ENCODE measurements at places on chromosomes 11 and 22.

DNA sequence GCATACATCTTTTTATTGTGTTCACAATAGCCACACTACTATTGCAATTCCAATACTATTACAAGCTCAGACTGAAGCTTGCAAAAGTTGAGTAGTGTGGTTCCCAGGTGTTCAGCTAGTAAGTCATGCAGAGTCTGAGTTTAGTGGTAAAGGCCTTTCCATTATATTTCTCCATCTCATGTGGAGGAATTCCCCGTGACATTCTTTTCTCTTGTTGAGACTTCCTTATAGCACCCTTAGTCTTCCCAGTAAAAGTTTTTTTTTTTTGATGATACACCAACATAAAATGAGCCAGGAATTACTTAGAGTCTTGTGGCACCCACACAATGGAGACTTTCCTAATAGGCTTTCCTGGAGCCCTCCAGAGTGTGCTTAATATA lies 110.8 kb downstream of the UVRAG start:
- no peak for ATAC-seq

GRCh38 chr22:41021613-41022454 lies 70.6 kb upstream of the EP300 start:
- peak; percentile 80 for ATAC-seq

DNA sequence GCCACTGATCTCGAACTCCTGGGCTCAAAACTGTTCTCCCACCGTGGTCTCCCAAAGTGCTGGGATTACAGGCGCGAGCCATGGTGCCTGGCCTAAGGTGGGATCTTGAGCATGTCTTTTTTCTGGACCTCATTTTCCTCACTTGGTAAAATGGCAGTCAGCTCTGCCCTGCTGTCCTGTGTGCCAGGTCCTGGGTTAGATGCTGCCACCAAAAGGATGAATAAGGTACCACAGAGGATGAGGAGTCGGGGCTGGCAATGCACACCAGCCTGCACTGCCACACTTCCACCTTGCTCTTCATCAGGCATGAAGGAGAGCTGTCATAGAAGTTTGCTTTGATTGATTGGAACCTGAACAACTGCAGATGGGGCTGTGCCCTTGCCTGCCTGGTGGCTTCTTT lies 32.3 kb downstream of the ACO2 start:
- peak; percentile 67 for ATAC-seq

DNA sequence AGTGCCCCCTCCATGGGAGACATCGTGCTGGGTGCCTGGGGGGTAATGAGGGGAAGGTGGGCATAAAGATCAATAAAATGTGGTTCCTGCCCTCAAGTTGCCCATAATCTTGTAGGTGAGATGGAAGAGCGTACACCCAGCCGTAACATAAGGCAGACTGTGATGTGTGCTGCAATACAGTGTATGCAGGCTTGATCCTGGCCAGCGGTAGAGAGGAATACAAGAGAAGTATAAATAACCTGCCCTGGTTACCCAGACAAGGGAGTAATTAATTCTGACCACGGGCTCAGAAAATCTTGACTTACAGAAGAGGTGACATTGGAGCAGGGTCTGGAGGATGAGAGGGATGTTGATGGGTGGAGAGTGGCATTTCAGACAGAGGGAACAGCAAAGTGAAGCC lies 43.7 kb downstream of the TECTA start:
- ATAC-seq, result no peak

DNA sequence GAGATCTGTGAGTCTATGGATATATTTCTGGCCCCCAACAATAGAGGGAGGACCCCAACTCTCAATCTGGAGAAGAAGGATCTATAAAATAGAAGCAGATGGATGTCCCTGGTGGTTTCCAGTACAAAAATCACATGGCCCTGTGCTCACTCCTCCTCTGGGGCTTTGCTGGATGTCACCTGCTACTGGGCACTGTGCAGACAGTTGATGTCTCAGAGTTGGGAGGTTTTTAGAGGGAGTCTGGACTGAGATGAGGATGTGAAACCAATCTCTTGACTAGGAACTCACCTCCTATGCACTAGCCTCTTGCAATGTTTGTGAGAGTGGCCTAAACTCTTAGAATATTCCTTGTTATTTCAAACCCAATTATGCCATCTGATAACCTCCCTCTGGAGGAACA lies 107.2 kb downstream of the SCN3B start:
- ATAC-seq, result no peak

All from activated T-helper 17 cell treated with anti-CD3 and anti-CD28 coated beads, Interleukin-2, amount 50 U/mL, for 72 hours (primary cell).